ENCODE measurements at places on chromosomes 6 and 20.
A peak's percentile ranks its signal among the peaks of the same experiment; 100 is the strongest.

DNA sequence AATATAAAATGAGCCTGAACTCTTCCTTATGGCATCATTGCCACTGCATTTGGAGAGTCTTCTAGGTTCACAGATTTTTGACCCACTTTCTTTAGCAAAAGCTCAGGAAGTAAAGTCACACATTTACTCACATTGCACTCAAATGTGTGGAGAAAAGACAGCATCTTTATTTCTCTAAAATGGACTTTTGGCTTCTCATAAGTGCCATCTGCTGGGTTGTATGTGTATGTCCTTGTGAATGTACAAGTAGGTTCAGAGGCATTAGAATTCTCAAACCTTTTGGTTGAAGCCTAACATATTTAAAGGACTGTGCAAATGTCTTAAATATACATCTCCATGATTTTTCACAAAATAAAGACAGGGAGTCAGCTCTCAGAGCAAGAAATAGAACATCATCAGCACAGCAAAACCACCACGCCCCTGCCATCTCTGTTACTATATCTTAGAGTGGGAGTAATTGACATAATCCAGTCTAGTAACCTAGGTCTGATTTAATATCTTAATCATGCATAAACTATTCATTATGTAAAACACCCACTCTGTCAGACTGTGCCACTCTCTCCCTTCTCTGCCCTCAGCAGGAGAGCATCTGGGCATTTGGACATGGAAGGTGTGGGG lies 42.2 kb upstream of the SPTLC3 start:
- peak; percentile 71 for DNase-seq

DNA sequence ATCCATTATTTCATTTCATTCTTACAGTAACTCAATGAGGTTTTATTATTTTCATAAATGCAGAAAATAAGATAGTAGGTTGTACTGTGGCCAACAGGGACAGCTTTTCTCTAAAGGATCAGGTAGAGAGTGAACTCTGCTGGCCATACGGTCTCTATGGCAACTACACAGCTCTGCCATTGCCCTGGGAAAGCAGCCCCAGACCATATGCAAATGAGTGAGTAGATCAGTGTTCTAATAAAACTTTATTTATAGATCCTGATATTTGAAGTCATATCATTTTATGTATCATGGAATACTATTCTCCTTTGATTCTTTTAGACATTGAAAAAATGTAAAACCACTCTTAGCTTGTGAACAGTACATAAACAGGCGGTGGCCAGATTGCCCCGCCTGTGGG lies 192.5 kb upstream of the RREB1 start:
- DNase-seq = no peak

- DNase-seq = no peak
Measured at GRCh38 chr6:41964201-41964887, 22.7 kb upstream of the CCND3 start.

GRCh38 chr6:52077961-52078625 lies 9.3 kb downstream of the PKHD1 start:
- DNase-seq = no peak

- DNase-seq = no peak
Measured at GRCh38 chr6:106185615-106186014, 99.5 kb downstream of the PRDM1 start.

GRCh38 chr6:140441256-140441655 lies 1066.8 kb upstream of the CITED2 start:
- DNase-seq = peak; percentile 28

- DNase-seq = no peak
Measured at GRCh38 chr6:36039112-36039511, 11.5 kb downstream of the MAPK14 start.

DNA sequence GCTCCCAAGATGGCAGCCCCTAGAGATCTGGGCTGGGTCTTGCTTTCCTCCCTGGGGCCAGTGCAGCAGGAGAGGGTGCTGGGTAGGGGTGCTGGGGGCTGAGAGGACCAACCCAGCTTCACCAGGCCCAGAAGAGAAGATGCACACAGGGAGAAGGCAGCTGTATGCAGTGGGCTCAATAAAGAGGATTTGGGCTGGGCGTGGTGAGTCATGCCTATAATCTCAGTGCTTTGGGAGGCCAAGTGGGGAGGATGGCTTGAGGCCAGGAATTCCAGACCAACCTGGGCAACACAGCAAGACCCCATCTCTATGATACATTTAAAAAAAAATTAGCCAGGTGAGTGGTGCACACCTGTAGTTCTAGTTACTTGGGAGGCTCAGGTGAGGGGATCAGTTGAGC lies 25.7 kb upstream of the EMILIN3 start:
- no peak for DNase-seq

- DNase-seq = no peak
Measured at GRCh38 chr6:2961506-2961905, 9.9 kb downstream of the SERPINB6 start.

GRCh38 chr6:99297415-99297814 lies 52.1 kb downstream of the FAXC start:
- DNase-seq = no peak

GRCh38 chr6:68635412-68635705 lies 277 bp downstream of the ADGRB3 start:
- DNase-seq = no peak

GRCh38 chr6:122995921-122996793 lies at the start of gene CLVS2:
CLVS2 (plus strand) TSS chr6:122996235; CDS start chr6:122997778, 1,543 bp downstream.
- DNase-seq = peak; percentile 49

- DNase-seq = peak; percentile 33
Measured at GRCh38 chr6:155313602-155314091, 637 bp downstream of the TFB1M start.

DNA sequence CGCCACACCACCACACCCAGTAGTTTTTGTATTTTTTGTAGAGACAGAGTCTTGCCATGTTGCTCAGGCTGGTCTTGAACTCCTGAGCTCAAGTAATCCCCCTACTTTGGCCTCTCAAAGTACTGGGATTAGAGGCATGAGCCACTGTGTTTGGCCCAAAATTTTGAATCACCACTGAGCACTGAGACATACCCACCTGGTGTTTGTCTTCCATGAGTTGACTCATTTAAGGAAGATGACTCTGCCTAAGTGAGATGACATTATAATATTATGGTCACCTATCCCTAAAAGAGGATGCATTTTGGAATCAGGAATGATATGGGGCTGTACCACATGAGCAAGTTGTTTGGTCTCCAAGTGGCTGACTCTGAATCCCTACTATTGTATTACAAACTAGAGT lies 54.6 kb upstream of the RNF217 start:
- no peak for DNase-seq

DNA sequence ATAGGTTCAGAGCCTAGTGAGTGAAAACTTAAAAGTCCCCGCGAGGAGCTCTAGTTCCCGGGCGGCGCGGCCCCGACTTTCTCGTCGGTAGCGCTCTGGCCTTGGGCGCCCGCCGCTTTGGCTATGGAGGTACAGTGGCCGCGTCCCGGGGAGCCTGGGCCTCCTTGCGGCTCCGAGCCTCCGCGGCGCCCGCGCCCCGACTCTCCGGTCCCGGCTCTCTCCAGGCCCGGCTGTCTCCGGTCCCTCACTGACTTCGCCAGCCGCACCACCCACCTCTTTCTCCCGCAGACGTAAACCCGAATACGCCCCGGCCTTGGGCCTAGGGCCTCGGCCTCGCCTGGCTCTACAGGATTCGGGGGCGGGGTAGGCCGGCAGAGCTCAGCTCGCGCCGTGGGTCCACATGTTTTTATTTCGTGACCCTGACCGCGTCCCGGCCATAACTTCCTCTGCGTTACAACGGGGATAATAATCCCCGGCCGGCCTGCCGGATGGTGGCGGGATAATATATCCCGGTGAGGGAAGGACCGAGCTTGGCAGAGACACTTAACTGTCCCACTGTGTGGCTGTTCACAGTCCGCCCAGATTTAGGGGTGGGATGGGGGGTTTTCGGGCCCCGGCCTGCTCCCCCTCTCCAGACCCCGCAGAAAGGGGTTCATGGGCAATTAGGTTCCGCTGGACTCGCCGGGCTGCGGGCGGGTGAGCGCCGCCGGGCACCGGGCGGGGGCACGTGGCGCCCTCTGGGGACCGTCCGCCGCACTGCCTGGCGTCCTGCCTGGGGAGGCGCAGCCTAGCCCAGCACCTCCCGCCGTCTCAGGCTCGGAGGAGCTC lies 10.0 kb upstream of the TBX18 start:
- peak; percentile 85 for DNase-seq

- DNase-seq = no peak
Measured at GRCh38 chr6:51300510-51300909, 481.8 kb downstream of the TFAP2B start.

GRCh38 chr6:112592159-112592558 lies 245.0 kb downstream of the RFPL4B start:
- no peak for DNase-seq

DNA sequence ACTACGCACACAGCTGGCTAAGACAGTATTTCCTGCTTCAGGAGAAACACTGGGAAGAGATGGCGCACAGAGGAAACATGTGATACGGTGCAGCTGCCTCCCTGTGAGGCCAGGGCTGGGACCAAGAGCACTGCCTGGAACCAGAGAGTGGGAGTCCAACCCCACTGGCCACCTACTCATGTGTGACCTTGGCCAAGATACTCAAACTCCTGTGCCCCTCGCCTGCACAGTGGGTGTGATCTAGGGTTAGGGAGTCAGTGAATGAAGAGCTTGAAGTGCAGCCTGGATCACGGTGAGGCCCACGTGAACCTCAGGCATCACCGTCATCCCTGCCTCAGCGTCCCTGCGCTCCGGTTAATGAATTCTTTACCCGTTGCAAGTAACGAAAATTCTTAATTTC lies 41.7 kb upstream of the MPC1 start:
- DNase-seq = no peak

- DNase-seq = peak; percentile 3
Measured at GRCh38 chr6:110216140-110216539, 35.9 kb downstream of the CDC40 start.

- no peak for DNase-seq
Measured at GRCh38 chr20:39468703-39469102, 506.6 kb downstream of the DHX35 start.

GRCh38 chr6:152952866-152953509 lies 29.9 kb downstream of the FBXO5 start:
- DNase-seq = peak; percentile 74

DNA sequence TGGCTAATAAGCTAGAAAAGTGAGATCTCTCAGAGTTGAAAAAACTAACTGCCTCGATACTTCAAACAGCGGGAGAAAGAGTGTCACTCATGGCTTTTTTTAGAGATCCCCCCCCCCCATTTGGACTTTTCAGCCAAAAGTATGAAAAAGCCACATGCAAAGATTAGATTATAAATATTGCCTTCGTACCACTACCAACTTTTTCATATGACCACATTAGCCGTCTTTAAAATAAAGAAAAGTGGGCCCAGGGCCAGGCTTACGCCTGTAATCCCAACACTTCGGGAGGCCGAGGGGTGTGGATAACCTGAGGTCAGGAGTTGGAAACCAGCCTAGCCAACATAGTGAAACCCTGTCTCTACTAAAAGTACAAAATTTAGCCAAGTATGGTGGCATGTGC lies 4.4 kb downstream of the PGK2 start:
- DNase-seq = no peak

GRCh38 chr6:16498957-16499356 lies 260.6 kb downstream of the GMPR start:
- DNase-seq = no peak

GRCh38 chr6:14074476-14075094 lies 43.0 kb upstream of the CD83 start:
- DNase-seq = no peak

DNA sequence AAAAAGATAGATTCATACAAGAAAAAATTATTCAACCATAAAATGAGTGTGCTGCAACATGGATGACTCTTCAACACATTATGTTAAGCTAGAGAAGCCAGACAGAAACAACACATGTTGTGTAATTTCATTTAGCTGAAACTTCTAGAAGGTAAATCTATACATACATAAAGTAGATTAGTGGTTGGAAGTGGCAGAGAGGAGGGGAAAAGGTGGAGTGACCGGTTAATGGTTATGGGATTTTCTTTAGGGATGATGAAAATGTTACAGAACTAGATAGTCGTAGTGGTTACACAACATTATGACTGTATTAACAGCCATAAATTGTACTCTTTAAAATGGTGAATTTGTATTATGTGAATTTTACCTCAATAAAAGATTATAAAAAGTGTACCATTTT lies 304.1 kb upstream of the SLC35B3 start:
- no peak for DNase-seq

DNA sequence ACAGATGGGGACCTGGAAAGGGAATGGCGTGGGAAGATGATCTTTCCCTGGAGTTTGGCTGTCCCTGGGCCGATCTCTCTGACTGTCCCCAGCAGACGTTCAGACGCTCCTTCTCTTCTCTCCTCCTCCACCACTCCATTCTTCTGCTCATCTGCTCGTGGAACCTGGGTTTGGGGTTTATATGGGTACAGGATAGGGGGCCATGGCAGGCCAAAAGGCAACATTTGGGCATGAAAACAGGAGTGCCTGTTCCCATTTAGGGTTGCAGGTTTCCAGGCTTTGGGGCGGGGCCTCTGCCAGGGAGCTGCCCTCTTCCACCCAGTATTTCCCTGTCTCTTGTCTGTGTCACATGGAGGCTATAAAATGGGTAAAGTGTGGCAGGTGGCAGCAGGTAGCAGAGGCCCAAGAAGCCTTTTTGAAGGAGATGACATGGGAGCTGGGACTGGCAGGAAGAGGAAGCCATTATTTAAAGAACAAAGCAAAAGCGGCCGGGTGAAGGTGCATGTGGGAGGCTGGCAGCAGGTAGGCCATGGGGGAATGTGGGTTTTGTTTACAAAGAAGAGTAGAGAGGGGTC lies 203.7 kb downstream of the BMP7 start:
- no peak for DNase-seq

DNA sequence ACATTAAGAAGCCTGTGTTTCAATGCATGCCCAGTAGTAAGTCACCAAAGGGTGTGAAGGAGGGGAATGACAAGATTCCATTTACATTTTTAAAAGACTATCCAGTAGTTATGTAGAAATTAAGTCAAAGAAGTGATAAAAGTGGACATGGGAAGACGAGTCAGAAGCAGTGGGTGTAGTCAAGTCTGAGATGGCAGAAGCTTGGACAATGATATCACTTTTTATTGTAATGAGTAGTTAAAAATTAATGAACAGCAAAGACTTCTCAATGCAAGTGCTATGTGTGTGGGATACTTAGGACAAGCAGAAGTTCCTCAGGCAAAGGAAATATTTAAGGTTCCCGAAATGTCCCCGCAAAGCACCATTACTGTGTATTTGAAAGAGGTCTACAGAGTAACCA lies 156.0 kb downstream of the DST start:
- DNase-seq = peak; percentile 34

GRCh38 chr6:28922004-28922820 lies 1.6 kb downstream of the TRIM27 start:
- DNase-seq = peak; percentile 73

GRCh38 chr6:107355659-107356058 lies 103.7 kb downstream of the PDSS2 start:
- no peak for DNase-seq

DNA sequence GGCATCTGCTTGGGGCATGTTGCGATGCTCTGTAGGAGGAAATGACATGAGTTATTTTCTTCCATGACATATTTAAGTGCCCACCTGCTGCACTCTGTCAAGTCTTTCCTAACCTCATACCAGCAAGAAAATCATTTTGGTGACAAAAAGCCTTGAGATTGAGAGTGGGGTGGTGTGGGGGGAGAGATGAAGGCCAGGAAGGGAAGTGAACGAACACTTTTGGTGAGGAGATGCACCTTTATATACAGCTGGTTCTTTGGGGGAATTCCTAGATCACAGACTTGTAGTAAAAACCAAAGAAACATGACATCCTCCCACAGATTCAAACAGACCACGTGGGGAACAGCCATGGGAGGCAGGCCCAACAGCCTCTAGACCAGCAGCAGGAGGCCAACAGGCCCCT lies 26.1 kb downstream of the NCOA5 start:
- DNase-seq = no peak
